ENCODE measurements at places on chromosomes 7 and 10.

GRCh38 chr10:132806110-132806509 is 20.2 kb upstream of the NKX6-2 start:
- DNase-seq: no peak

DNA sequence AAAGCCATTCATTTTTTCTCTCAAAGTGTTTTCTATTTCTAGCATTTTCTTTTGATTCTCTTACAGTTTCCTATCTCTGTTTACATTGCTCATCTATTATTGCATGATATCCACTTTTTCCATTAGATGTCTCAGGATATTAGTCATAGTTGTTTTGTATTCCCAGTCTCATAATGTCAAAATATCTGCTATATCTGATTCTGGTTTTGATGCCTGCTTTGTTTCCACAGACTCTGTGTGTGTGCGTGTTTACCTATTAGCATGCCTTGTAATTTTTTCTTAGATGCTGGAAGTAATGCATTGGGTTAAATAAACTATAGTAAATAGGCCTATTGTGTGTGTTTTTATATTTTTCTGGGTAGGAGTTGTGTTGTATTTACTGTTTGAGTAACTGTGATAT is 1126.3 kb downstream of the SORCS1 start:
- DNase-seq: no peak

DNA sequence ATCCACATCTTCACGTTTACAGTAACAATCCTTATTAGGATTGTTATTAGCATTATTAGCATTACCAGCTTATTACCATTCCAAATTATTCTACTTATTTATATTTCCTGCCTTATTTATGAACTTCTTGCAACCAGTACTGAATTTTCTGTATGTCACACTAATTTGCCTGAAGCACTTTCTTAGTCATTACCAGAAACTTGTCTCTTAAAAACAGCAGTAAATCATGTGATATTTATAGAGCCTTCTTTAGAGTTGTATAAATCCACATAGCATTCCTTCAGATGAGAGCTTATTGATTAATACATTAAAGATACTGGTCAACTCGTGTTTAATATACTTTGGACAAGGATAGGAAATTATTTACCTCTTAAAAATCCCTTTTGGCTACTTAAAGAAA is 618.6 kb downstream of the SUGCT start:
- no peak for DNase-seq

GRCh38 chr10:17443707-17444387 is 10.5 kb downstream of the ST8SIA6 start:
- no peak for DNase-seq

GRCh38 chr10:30353851-30354250 is 4.8 kb upstream of the MTPAP start:
- no peak for DNase-seq

- no peak for DNase-seq
Measured at GRCh38 chr7:90660819-90661218, 64.7 kb downstream of the CDK14 start.

DNA sequence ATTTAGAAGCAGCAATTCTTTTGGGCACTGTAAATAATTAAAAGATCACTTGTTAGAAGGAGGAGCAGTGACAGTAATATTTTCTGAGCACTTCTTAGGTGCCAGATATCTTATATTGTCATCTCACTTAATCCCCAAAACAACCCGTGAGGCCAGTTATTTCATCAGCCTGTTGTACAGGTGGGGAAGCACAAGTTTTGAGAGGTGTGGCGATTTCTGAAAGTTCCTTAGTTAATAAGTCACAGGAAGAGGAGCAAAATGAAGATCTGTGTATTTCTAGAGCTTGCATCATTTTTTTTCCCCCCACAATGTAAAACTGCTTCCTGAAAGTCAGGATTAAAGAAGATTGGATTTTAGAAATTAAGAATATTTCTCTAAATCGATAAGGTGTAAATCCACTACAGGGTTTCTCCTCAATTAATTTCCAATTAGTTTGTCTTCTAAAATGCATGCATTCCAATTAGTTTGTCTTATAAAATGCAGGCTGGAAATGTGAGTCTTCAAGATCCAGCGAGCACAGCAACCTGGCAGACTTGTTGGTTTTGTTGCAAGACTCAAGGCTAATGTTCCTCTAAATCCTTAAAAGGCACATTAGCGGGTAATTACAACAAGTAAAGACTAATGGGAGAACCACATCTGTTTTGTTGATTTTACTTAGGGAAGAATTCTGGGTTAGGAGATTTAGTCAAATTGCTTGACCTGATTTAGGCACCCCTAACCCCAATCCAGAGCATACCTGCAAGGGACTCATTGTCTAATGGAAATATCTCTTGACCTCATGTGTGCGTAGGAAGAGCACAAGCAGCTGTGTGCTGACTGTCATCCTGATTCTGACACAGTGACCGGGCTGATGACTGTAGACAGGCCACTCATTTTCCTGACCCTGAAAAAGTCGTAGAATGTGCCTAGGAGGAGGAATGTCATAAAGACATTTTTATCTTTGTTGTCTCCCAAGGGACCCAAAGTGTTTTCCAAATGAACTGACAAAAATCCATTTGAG is 272.0 kb downstream of the BAMBI start:
- DNase-seq: no peak

- no peak for DNase-seq
Measured at GRCh38 chr10:129372172-129372571, 94.9 kb upstream of the MGMT start.
